Vein endothelial cell (primary cell): ENCODE measurements at places on chromosomes 12 and 14. TPM values are rescaled to one million over a fixed set of nuclear protein-coding genes. Genes with fewer than 3 reads are reported as not detected.

The STON2 gene
- 3.3 and 3.6 TPM in 2 replicates for total RNA-seq

The MAP3K12 gene
- total RNA-seq = 18.9 and 21.5 TPM in 2 replicates

The CCDC184 gene
- total RNA-seq = under 0.01 and 0.10 TPM in 2 replicates

The RNASE3 gene
- not detected in 2 replicates for total RNA-seq

The HNF1A gene
- total RNA-seq = not detected in 2 replicates

The GALNT4 gene
- 24.9 and 25.5 TPM in 2 replicates for total RNA-seq

The MYH7 gene
- total RNA-seq = not detected in 2 replicates

The ACADS gene
- total RNA-seq = 12.8 and 22.5 TPM in 2 replicates

The METTL1 gene
- 5.9 TPM in 2 replicates for total RNA-seq

The FIGNL2 gene
- 0.98 and 1.2 TPM in 2 replicates for total RNA-seq

The ANKRD9 gene
- 14.5 and 16.3 TPM in 2 replicates for total RNA-seq

The VCPKMT gene
- 4.9 and 6.0 TPM in 2 replicates for total RNA-seq

The PCBP2 gene
- 420 and 457 TPM in 2 replicates for total RNA-seq

The RNU4-1 gene
- total RNA-seq = under 0.01 TPM in 2 replicates

The TAS2R20 gene
- total RNA-seq = 3.9 and 5.4 TPM in 2 replicates

The HRK gene
- not detected in 2 replicates for total RNA-seq

The ARHGEF25 gene
- total RNA-seq = 0.10 and 0.98 TPM in 2 replicates

The EML5 gene
- total RNA-seq = under 0.01 and 0.10 TPM in 2 replicates

The HECTD4 gene
- total RNA-seq = 27.7 and 27.8 TPM in 2 replicates

The KRT80 gene
- 2.4 and 7.2 TPM in 2 replicates for total RNA-seq

The MIS18BP1 gene
- total RNA-seq = 22.9 and 40.8 TPM in 2 replicates

The ARHGAP9 gene
- total RNA-seq = not detected in 2 replicates

The C3AR1 gene
- total RNA-seq = 0.19 and 0.65 TPM in 2 replicates

The TPH2 gene
- total RNA-seq = not detected in 2 replicates

The GOLGA3 gene
- total RNA-seq = 93.4 and 100 TPM in 2 replicates

The RFX4 gene
- total RNA-seq = not detected in 2 replicates

The KRT79 gene
- not detected in 2 replicates for total RNA-seq

The FAM186B gene
- 0.48 and 0.65 TPM in 2 replicates for total RNA-seq

The IQSEC3 gene
- under 0.01 TPM in 1 of 2 replicates, not detected in the other for total RNA-seq

The PRICKLE1 gene
- total RNA-seq = 21.9 and 23.5 TPM in 2 replicates

The STAC3 gene
- 0.65 TPM in 1 of 2 replicates, not detected in the other for total RNA-seq

The MSRB3 gene
- 38.5 and 45.8 TPM in 2 replicates for total RNA-seq

The PTCSC3 gene
- total RNA-seq = not detected in 2 replicates

The MVK gene
- total RNA-seq = 11.1 and 18.7 TPM in 2 replicates

The RPS6KA5 gene
- 6.0 and 6.9 TPM in 2 replicates for total RNA-seq
